ENCODE measurements at places on chromosomes 7 and 10. TPM values are rescaled to one million over a fixed set of nuclear protein-coding genes. Genes with fewer than 3 reads are reported as not detected.

DNA sequence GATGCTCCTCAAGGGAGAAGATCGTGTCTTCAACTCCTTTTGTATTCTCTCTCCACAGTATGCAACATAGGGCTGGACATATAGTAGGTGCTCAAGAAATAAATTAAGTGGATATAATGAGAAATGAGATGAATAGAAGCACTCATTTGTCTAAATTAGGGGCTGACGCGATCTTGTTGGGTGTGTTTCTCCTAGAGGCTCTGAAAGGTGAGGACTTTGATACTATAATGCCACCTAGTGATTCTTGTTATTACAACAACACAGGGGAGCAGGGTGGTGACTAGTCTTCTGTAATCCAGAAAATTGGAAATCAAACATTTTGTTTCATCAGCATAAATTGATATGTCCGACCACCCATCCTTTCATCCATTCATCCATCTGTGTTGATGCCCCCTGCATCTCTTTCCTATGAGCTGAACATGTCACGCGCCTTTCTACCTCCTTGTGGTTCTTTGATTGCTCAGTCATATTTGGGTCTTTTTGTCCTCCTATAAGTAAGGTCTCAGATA is 3.5 kb upstream of the CFAP58 start:
- H3K4me1 ChIP-seq = peaks cover 17% of the 10 kb centered on the region
- DNase-seq = no peak
- no peak overlapping the region for H3K4me3 ChIP-seq

DNA sequence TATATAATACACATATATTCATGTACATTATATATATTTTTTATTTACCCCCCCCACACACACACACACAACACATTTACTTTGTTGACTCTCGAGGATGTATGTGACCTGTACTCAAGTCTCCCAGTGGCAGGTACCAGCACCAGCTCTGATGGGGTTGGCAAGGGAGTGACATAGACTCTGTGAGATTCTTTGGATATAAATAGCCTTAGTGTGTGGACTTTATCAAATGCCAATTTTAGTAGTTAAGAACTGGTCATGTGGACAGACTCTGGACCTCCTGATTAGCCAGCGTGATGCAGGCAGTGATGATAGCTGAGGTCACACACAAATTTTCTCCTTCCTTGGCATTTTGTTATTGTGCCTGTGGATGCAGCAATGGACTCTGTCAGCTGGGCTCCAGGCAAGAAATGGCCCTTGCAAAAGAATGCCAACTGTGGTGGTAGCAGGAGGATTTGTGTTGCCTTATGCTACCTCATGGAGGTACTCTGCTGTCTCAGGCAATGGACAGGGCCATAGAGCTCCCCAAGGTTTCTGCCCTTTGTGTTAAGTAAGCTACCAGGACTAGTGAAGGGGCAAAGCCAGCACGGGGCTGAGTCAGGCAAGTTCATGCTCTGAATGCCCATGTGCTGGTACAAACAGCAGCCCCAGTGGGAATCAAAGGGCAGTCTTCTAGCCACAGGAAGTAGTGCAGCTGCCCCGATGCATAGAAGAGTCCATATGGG is 224.6 kb upstream of the ZWINT start:
- no peaks in the 10 kb centered on the region for H3K4me1 ChIP-seq
- DNase-seq = no peak
- no peaks in the 10 kb centered on the region for H3K27me3 ChIP-seq
- no peaks in the 10 kb centered on the region for H3K36me3 ChIP-seq
- H3K4me3 ChIP-seq = no peak overlapping the region
- H3K27ac ChIP-seq = no peak overlapping the region

DNA sequence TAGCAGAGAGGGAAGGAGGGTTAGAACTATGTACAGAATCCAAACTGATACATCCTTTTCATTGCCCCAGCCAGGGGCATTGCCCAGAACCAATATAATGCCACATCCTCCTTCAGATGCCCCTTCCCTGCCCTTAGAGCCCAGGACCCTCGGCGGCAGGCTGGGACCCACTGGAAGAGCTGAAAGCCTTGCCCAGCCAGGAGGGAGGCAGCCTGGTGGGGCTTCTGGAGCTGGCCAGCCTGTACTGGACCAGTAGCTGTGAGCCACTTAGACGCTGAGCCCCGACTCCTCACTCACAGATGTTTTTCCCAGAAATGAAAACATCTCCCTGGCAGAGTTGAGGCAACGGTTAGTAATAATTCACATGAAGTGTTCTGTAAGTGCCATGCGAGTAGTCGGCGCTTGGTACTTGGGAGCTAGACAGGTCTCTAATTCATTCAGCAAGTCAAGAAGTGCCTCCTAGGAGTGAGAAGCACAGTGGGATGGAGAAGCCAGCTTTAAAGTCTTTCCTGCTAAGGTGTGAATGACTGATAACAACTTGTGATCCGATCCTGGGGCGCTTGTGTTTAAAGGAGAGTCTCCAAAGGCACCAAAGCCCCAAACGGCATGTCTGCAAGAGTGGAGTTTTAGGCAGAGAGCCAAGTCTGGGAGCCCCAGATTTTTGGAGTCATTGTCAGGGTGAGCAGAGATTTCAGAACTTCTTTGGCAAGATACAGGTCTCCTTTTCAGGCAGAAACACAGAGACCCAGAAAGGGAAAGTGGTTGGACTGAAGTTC is 9.8 kb downstream of the VSIR start:
- H3K27ac ChIP-seq = peak overlapping the region; percentile 99
- DNase-seq = no peak
- H3K4me1 ChIP-seq = peaks cover 55% of the 10 kb centered on the region

- H3K27me3 ChIP-seq = peaks cover 22% of the 10 kb centered on the region
- no peaks in the 10 kb centered on the region for H3K36me3 ChIP-seq
- H3K4me1 ChIP-seq = peaks cover 33% of the 10 kb centered on the region
- H3K4me3 ChIP-seq = peak overlapping the region; percentile 95
- DNase-seq = no peak
These were observed 482 bp upstream of the ERCC6 start for GRCh38 chr10:49539320-49539885.

DNA sequence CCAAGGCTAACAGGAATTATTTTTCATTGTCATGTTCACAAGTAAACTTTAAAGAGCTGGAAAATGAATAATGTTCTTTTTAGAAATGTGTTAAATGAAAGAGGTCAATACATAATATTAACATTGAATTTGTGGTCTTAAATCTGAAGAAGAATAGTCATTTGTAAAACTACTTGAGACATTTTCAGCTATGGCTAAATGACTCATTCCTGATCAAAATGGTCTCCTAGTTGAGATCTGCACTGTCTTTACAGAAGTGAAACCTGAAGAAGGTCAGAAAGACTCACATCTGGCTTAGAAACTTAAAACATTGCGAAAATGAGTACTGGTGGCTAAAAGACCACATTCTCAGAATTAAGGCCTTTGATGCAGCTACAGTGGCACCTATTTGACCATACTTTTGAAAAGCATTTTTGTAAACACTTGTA is 5.9 kb downstream of the PIK3CG start:
- no peak for DNase-seq

- peaks cover 21% of the 10 kb centered on the region for H3K27me3 ChIP-seq
- no peaks in the 10 kb centered on the region for H3K36me3 ChIP-seq
- DNase-seq = no peak
- no peak overlapping the region for H3K4me3 ChIP-seq
These were observed 39.5 kb downstream of the STEAP1B start for GRCh38 chr7:22460363-22460988.

GRCh38 chr7:33836797-33837355 is 68.5 kb upstream of the BMPER start:
- no peak overlapping the region for H3K27ac ChIP-seq
- no peaks in the 10 kb centered on the region for H3K4me1 ChIP-seq
- no peaks in the 10 kb centered on the region for H3K27me3 ChIP-seq

GRCh38 chr10:8280946-8281345 is 226.5 kb downstream of the GATA3 start:
- no peak overlapping the region for H3K4me3 ChIP-seq
- DNase-seq = no peak
- H3K27ac ChIP-seq = no peak overlapping the region
- peaks cover 4% of the 10 kb centered on the region for H3K4me1 ChIP-seq

GRCh38 chr10:97483506-97483905 is 14.7 kb downstream of the MMS19 start:
- no peak overlapping the region for H3K27ac ChIP-seq
- peaks cover 11% of the 10 kb centered on the region for H3K36me3 ChIP-seq
- H3K4me3 ChIP-seq = no peak overlapping the region
- DNase-seq = no peak
- no peaks in the 10 kb centered on the region for H3K27me3 ChIP-seq

- DNase-seq = no peak
- no peak overlapping the region for H3K4me3 ChIP-seq
- no peak overlapping the region for H3K27ac ChIP-seq
- peaks cover 14% of the 10 kb centered on the region for H3K36me3 ChIP-seq
- peaks cover 12% of the 10 kb centered on the region for H3K4me1 ChIP-seq
These were observed 6.7 kb downstream of the TWIST1 start for GRCh38 chr7:19110776-19111175.

DNA sequence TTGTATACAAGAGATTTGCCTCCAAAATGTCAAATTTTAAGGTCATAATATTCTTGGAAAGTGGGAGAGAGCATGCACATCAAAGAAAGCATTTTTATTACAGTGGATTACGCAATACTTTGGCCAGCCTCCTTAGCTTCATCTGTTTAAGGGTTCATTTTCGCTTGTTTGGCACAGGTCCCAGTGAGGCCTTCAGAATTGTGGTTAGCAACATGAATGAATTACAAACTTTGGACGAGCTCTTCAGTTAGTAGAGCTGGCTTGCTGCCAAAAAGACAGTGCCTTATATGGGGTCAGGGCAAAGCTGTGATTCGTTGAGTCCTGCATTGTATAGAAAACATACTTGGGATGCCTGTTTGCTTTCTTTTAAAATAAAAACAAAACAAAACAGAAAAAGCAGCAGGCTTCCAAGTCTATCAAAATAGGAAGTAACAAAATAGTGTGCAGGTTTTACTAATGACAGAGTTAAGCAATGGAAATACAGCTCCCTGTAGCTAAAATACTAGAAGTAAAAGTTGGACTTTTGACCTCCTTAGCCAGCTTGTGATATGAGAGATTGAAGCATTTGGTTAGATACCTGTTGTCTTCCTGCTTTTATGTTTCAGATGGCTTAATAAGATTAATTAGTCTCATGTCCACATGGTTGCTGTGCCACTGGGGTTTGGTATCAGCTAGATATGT is 190.8 kb downstream of the MLLT10 start:
- no peaks in the 10 kb centered on the region for H3K27me3 ChIP-seq
- no peak overlapping the region for H3K4me3 ChIP-seq
- no peaks in the 10 kb centered on the region for H3K36me3 ChIP-seq
- no peak overlapping the region for H3K27ac ChIP-seq

DNA sequence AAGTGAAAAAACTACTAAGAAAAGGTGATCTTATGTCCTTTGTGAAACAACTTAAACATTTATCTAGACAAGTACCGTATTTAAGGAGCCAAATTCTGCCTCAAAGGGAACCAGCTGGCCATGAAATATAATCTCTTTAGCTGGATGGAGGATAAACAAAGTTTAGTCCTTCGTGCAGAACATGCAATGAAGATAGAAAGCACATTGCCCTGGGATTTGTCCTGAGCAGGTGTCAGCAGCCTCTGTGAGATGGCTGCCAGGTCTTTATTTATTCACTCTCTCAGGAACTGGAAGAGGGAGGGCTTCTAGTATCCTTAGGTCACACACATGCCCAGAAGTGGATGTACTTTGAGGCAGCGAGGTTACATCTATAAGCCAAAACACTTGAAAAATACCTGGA is 57.4 kb upstream of the CASD1 start:
- H3K27ac ChIP-seq = no peak overlapping the region
- no peak overlapping the region for H3K4me3 ChIP-seq
- no peak for DNase-seq
- H3K36me3 ChIP-seq = no peaks in the 10 kb centered on the region

DNA sequence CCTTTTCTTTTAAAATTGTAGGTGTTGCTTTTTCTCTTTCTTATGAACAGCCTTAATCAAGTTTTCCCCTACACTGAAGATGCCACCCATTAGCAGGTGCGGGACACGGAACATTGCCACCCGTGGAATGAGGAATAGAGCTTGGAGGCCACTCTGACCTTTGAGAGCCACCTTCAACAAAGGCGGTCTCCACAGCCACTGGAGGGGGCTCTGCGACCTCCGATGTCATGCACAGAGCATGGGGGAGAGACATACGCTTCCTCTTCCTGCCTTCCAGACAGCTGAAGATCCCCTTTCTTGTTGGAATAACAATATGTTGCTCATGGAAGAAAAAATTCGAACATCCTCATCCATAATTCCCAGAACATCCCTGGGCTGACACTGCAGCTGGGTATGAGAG is 39.1 kb downstream of the ADARB2 start:
- H3K4me1 ChIP-seq = no peaks in the 10 kb centered on the region
- DNase-seq = no peak
- peaks cover 8% of the 10 kb centered on the region for H3K36me3 ChIP-seq

GRCh38 chr7:103425177-103425576 is 20.8 kb downstream of the SLC26A5 start:
- H3K36me3 ChIP-seq = no peaks in the 10 kb centered on the region
- no peak overlapping the region for H3K4me3 ChIP-seq
- peaks cover 28% of the 10 kb centered on the region for H3K27me3 ChIP-seq
- H3K4me1 ChIP-seq = no peaks in the 10 kb centered on the region

DNA sequence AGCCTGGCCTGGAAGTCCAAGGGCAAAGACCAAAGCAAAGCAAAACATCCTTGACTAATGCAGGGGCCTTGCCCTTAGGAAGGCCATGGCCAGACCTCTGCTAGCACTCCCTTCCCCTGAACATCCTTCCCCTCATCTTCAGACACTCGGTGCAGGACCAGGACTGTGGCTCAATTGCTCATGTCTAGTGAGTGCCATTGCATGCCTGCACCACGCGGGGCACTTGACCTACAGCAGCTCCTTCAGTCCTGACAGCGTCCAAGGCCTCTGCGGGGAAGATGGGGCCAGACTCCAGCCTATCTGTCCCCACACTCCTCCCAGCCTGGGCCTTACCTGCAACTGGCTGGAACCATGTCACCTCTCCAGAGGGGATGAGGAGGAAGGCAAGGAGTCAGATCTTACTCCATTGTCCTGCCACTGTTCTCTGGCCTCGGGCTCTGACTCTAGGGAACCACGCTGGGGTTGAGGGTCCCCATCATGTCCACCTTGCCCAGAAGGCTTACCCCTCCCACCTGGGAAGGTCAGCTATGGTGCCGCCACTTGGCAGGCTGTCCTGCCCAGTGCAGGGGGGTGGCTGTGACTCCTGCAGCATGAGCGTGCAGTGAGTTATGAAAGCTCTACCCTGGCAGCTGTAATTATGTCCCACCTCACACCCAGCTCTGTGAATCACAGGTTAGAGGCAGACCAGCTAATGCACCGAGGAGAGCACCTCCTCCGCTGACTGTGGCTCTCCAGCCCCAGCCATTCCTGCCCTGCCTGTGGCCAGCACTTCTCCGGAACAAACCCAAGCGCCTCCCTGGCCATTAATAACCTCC is 16.1 kb downstream of the DRGX start:
- no peaks in the 10 kb centered on the region for H3K27me3 ChIP-seq
- H3K27ac ChIP-seq = no peak overlapping the region
- no peaks in the 10 kb centered on the region for H3K36me3 ChIP-seq
- H3K4me1 ChIP-seq = no peaks in the 10 kb centered on the region
- DNase-seq = no peak
- no peak overlapping the region for H3K4me3 ChIP-seq

PRPS1L1 gene
- total RNA-seq = not detected

MMP21 gene
- total RNA-seq = 0.14 TPM

UBN2 gene
- total RNA-seq = 17.9 TPM

STOX1 gene
- total RNA-seq = 0.50 TPM
